Epithelial cell of proximal tubule (primary cell): ENCODE measurements at places on chromosomes 1 and 21.

DNA sequence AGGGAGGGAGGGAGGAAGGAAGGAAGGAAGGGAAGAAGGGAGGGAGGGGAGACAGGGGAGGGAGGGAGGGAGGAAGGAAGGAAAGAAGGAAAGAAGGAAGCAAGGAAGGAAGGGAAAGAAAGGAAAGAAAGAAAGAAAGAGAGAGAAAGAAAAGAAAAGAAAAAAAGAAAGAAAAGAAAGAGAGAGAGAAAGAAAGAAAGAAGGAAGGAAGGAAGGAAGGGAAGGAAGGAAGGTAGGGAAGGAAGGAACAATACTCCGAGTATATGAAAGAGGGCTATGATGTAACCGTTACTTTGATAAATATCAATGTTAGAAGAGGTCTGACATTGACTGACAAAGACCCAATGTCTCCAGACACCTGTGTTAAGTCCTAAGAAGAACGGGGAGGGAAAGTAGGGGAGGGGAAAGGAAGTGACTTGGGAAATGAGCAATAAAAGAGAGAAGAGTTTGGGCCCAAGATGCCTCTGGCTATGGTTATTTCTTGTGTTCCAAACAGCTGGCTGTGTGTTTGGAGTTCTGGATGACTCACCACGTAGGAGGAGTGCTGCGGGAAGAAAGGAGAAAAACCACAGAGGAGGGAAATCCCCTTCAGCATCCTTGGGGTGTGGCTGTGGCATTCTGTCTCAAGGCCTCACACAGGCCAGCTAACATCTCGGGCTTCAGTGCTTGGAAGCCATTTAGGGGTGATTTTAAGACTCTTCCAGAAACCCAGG, 37.0 kb upstream of the RXRG start:
- DNase-seq, result peak; percentile 23

DNA sequence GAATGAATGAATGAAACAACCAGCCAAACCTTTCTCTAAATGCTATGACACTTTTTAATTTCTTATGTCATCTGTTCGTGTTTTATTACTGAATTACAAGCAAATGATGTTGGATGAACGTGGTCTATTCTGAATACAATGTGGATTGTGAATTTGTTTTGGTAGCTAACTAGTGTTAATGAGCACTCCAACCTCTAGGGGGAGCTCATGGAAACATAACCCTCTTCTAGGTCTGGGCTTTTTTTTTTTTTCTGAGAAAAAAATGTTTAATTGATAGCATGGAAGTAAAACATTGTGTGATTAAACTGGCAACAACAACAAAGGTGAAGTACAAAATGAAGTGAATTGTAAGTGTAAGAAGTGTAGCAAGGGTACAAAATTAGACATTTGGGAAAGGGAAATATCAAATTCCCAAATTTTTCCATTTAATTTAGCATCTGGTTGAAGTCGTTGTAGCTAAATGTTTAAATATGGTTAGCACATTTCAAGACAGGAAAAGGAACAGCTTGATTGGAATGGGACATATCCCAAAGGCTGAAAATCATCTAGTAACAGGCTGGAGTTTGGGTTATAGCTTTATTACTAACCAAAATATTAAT, 42.6 kb upstream of the PTGS2 start:
- DNase-seq, result peak; percentile 4

- DNase-seq, result no peak
Observed at GRCh38 chr1:59751801-59752200, 62.9 kb upstream of the HOOK1 start.

DNA sequence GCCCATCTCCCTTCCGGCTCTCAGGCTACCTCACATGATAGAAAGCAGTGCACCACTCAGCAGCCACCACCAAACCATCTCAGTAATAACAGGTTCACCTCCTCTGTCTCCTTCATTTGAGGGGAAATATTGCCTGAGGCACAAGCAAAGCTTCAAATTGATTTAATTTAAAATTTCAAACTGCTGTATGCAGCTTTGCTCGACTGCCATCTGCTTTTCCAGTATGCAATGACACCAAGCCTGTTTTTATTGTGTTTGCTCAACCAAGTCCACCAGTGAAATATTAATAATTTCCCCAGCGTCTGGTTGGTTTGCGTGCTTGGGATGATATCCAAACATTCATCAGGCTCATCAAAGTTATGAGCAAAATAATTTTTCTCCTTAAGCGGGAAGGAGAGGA, 552.4 kb upstream of the DAB1 start:
- DNase-seq, result no peak
